ENCODE measurements at places on chromosomes 7 and 10. TPM values are rescaled to one million over a fixed set of nuclear protein-coding genes. Genes with fewer than 3 reads are reported as not detected.

Gene IL6
- 2.1 TPM for total RNA-seq

Gene CALHM1
- total RNA-seq: not detected

Gene HHEX
- total RNA-seq: 6.1 TPM

Gene SOSTDC1
- 1.6 TPM for total RNA-seq

Gene SDK1
- 8.2 TPM for total RNA-seq

Gene SFMBT2
- 4.2 TPM for total RNA-seq

Gene SYNPO2L
- not detected for total RNA-seq

Gene SPDYE6
- total RNA-seq: not detected

Gene NKX1-2
- total RNA-seq: not detected

Gene PDE6C
- total RNA-seq: not detected

Gene PHKG1
- total RNA-seq: 18.7 TPM

Gene CTAGE6
- not detected for total RNA-seq

Gene CCNY
- total RNA-seq: 45.7 TPM

Gene ZNF467
- 15.7 TPM for total RNA-seq

All from sigmoid colon (tissue), 7 donors.